ENCODE measurements at places on chromosomes 2 and 18.

DNA sequence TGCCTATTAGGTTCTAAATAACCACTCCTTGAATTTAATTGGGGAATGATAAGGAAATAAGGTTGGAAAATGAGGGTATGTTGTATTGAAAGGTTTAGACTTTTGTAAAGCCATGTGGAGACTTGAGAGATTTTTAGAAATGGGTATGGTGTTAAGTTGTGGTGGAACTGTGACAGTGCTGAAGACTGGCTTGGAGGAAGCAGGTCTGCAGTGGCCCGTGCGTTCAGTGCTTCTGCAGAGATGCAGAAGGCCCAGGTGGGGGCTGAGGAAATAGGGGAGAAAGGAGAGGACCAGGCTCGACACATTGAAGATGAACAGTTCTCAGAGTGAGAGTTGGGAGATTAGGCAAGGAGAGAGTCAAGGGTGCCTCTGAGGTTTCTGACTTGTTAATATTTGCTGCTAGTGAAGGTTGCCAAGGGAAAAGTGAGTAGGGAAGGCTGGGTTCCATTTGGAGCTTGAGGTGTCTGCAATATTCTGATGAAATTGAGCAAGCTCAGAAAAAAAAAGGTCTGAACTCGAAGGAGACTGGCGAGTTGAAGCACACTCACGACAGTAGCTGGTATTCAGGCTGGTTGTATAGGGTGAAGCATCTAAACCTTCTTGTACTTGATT, 25.5 kb upstream of the SAG start:
- DNase-seq: no peak

- no peak for DNase-seq
Observed at GRCh38 chr2:130951018-130951417, 114.3 kb downstream of the ARHGEF4 start.

DNA sequence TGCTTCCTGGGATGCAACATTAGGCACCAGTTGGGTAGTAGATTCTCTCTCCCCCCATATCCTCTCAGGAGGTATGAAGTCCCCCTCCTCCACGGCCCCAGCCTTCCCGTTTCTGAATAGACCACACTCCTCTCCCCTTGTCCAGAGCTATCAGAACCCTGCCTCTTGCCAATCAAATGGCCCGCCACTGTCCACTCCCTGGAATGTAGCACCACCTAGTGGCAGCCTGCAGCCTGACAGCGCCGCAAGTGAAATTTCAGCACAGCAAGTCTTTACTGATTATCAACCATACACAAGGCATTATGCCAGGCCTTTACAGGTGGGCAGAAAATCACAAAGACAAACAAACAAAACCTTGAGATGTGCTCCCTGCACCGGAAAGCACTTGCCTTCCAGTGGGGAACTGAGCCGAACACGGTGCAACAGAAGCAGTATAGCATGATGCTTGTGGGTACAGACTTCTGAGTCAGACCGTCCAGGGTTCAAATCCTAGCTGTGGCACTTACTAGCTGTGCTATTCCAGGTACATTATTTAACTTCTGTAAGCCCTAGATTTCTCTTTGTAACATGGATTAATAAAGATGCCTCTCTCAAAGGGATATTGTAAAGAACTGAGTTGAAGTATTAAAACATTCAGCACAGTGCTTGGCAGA, 174.0 kb downstream of the SMAD2 start:
- peak; percentile 56 for DNase-seq

DNA sequence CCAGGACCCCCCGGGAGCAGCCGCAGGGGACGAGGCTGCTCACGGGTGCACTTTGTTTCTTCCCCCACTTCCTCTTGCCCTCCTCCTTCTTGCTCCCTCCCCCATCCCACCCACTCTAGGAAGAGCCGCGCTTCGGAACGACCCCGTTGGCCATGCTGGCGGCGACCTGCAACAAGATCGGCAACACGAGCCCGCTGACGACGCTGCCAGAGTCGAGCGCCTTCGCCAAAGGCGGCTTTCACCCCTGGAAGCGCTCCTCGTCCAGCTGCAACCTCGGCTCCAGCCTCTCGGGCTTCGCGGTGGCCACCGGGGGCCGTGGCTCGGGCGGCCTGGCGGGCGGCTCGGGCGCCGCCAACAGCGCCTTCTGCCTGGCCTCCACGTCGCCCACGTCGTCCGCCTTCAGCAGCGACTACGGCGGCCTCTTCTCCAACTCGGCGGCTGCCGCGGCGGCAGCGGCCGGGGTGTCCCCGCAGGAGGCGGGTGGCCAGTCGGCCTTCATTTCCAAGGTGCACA, 1.3 kb downstream of the SP9 start:
- no peak for DNase-seq

- DNase-seq: peak; percentile 22
Observed at GRCh38 chr2:199485732-199486335, 28.1 kb upstream of the SATB2 start.

GRCh38 chr2:74935975-74936391, 22.5 kb upstream of the POLE4 start:
- no peak for DNase-seq

Measured in CD4-positive, alpha-beta T cell treated with Interleukin-2 at 100 ng/mL for 4 hours (primary cell).